ENCODE measurements at places on chromosomes 2 and 18. TPM values are rescaled to one million over a fixed set of nuclear protein-coding genes. Genes with fewer than 3 reads are reported as not detected.

GRCh38 chr18:76518860-76519538 is 24.0 kb upstream of the ZNF516 start:
- no peak for DNase-seq
- H3K27me3 ChIP-seq = peaks cover 43% of the 10 kb centered on the region
- H3K4me1 ChIP-seq = peaks cover 8% of the 10 kb centered on the region
- H3K4me3 ChIP-seq = peak overlapping the region; percentile 34
- H3K36me3 ChIP-seq = no peaks in the 10 kb centered on the region
- no peak overlapping the region for H3K27ac ChIP-seq

GRCh38 chr2:151237422-151238025 is 24.1 kb downstream of the RBM43 start:
- H3K4me1 ChIP-seq = peaks cover 5% of the 10 kb centered on the region
- H3K36me3 ChIP-seq = no peaks in the 10 kb centered on the region
- DNase-seq = peak; percentile 42
- H3K27ac ChIP-seq = no peak overlapping the region
- no peaks in the 10 kb centered on the region for H3K27me3 ChIP-seq

DNA sequence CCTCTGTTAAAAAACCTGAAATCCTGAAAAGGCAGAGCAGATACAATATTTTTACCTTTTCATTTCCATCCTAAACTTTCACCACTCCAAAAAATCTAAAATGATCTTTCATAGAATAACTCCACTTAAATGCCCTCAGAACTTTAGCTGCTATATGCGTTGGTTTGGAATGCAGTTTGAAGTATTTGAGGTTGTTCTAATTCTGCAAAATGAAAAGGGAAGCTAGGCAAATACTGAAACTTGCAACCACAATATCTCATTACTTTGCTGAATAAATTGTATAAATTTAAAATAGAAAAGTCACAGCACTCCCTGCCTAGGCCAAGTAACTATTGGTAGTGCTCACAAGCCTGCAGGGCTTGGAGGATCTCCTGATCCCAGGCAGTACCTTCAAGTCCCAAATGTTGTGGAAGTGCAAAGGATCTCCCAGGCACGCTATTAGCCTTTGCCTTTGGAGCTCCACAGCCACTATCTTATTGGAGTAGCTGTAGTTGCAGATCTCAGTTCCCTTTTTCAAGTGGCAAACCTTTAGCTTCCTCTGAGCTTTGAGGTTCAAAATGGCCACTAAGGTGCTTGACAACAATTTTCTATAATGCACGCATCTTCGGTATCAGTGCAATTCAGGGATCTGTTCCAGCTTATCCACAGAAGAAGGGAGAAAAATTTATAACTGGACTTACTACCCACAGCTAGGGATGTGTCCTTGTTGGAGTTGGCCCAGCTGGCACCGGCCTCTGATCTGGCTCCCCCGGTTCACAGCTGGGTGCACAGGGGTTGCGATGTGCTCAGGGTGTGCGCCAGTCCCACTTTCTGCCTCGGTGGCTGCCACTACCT is 43.4 kb upstream of the ANKRD62 start:
- peaks cover 3% of the 10 kb centered on the region for H3K4me1 ChIP-seq
- H3K4me3 ChIP-seq = no peak overlapping the region
- DNase-seq = no peak
- no peak overlapping the region for H3K27ac ChIP-seq
- peaks cover 2% of the 10 kb centered on the region for H3K27me3 ChIP-seq

- H3K36me3 ChIP-seq = no peaks in the 10 kb centered on the region
- no peaks in the 10 kb centered on the region for H3K4me1 ChIP-seq
- peaks cover 2% of the 10 kb centered on the region for H3K27me3 ChIP-seq
- no peak for DNase-seq
- H3K27ac ChIP-seq = no peak overlapping the region
Observed at GRCh38 chr2:221203125-221203524, 369.0 kb downstream of the EPHA4 start.

DNA sequence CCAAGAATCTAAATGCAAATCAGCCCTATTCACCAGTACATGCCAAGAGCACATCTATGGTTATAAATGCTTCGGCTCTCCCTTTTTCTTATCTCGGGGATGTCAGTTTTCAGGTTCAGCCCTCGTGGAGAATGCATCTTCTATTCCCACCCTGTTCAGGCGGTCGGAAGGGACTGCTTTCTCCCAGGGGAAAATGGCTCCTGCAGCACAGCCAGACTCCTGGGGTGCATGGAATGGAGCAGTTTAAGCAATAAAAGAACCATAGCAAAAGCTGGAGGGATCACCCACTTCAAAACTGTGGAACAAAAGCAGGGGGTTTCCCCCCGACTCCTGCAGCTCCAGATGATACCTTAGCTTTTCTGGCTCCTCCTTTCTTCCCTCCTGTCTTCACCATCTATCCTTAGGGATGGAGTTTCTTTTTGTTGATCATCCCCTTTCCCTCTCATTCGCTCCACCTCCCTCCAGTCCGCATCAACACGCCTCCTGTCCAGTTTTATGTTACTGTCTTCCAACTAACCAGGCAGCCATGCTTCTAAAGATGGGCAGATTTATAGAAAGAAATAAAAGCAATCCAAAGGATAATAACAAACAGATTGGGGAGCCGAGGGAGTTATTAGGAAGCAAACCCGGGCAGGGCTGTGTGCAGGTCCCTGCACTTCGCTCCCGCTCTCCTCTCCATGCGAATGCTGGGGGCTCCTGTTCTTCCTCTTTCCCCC is 356.2 kb upstream of the SMIM21 start:
- H3K4me3 ChIP-seq = no peak overlapping the region
- DNase-seq = no peak
- peaks cover 6% of the 10 kb centered on the region for H3K27me3 ChIP-seq
- H3K27ac ChIP-seq = no peak overlapping the region
- no peaks in the 10 kb centered on the region for H3K4me1 ChIP-seq

PARD3B gene
- 0.11 TPM for total RNA-seq

IL36G gene
- not detected for total RNA-seq

EDAR gene
- total RNA-seq = 0.11 TPM

Data from activated CD8-positive, alpha-beta T cell treated with anti-CD3 and anti-CD28 coated beads for 36 hours (primary cell).